ENCODE measurements at places on chromosomes 16 and 17.
A peak's percentile ranks its signal among the peaks of the same experiment; 100 is the strongest.

DNA sequence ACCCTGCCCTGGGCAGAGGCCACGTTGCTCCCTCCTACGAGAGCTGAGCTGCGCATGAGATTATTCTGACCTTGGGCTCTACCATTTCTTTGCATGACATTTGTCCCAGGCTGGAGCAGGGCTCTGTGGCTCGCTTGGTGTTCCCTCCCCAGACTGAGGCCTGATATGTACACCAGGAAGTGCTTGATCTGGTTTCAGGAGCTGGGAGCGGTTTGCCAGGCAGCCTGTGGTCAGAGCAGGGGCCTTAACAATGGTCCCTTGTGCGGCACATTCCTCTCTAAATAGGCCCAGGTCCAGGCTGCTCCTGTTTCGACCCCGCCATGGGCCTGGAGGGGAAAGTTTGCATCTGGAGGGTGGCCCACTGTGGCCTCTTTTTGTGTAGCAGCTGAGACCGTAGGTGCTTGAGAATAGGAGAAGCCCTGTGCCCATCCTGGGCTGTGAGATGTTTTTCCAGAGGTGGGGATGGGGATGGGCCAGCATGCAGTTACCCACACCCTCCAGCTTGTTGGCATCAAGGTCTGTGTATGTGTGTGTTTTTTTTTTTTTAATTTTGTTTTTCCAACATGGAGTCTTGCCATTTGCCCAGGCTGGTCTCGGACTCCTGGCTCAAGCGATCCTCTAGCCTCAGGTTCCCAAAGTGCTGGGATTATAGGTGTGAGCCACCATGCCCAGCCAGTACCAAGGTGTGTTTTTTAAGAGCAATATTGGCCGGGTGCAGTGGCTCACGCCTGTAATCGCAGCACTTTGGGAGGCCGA, 253.9 kb downstream of the SEC14L1 start:
- DNase-seq = no peak

GRCh38 chr17:63282455-63282854, 163.7 kb downstream of the CYB561 start:
- DNase-seq = no peak

GRCh38 chr17:35879773-35880654, at the start of gene CCL5:
Gene CCL5, minus strand, starts transcription at chr17:35880360.
- no peak for DNase-seq

GRCh38 chr16:88387180-88387765, 4.5 kb downstream of the ZNF469 start:
- no peak for DNase-seq

GRCh38 chr16:50724306-50724705, 17.6 kb upstream of the CYLD start:
- no peak for DNase-seq

- no peak for DNase-seq
These were observed 1.2 kb upstream of the EPX start for GRCh38 chr17:58191241-58191896.

GRCh38 chr17:7982173-7982572, 20.2 kb upstream of the GUCY2D start:
- DNase-seq = no peak

DNA sequence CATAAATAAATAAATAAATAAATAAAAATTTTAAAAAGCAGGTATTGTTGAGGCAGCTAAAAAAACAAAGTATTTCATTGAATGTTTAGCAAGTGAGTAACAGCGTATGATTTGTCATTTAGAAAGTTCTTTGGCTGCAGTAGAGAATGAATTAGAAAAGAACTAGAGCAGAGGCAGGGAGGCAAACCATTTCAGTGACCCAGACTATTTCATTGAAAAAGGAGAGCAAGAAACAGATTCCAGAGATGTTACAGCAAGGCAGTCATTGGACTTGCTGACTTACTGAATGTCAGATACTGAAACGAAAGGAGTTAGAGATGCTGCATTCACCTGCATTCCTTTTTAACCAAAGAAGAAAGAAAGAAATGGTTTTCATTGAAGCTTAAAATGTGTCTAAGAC, 105.5 kb upstream of the HLF start:
- no peak for DNase-seq

- no peak for DNase-seq
These were observed 36.2 kb downstream of the MPHOSPH6 start for GRCh38 chr16:82133798-82134197.

GRCh38 chr17:44547625-44548267, 9.5 kb upstream of the FZD2 start:
- no peak for DNase-seq

DNA sequence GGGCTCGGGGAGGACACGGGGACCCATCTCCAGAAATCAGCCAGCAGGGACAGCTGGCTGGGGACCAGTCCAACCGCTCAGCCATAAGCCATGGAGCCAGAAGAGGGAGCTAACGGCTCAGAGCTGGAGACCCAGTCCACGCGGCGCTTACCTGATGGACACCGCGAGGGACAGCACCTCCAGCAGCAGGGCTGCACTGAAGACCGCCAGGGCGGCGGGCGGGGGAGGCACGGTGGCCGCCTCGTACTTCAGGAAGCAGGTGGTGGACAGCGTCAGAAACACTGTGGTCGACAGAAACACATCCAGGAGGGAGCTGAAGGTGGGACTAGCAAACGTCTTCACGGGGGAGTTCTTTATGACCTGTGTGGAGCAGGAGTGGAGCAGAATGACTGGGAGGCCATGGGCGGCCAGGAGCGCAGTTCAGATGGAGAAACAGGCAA, 102.6 kb upstream of the CREBBP start:
- peak; percentile 58 for DNase-seq

DNA sequence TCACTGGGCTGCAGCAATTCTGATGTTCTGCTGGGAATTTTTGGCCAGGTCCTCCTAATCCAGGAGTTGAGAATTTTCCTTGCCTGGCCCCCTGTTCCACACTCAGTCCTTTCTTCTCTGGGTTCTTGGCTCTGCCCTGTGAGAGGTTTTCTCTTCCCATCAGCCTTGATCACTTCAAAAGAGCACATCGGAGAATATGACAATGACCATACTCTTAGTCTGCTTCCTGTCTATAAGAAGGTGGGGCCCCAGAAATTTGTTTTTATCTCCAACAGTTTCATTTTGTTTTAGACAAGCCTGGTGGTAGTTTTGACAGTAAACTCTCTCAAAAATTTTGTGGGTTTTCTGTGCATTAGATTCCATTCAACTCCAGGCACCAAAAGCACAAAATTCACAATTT, 70.7 kb downstream of the C17orf67 start:
- no peak for DNase-seq

GRCh38 chr17:4947411-4948165, 742 bp downstream of the PFN1 start:
- no peak for DNase-seq

DNA sequence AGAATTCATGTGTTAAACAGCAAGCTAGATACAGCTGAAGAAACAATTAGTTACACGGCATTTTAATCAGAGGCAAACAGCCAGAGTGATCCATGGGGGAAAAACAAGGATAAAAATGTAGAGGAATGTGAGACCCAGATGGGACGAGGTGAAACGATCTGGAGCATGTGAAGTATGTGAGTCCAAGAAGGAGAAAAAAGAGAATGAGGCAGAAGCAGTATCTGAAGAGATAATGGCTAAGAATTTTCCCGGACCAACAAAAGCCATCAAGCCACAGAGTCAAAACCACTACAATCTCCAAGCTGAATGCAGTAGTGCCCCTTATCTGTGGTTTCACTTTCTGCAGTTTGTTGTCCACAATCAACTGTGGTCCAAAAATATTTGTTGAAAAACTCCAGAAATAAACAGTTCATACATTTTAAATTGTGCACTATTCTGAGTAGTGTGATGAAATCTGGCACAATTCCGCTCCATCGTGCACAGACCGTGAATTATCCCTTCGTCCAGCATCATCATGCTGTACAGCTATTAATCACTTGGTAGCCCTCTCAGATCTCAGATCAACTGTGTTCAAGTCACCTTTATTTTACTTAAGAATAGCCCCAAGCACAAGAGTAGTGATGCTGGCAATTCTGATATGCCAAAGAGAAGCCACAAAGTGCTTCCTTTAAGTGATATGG, 18.8 kb downstream of the MYH10 start:
- no peak for DNase-seq

Measured in hippocampal formation (tissue), 2 donors.